ENCODE measurements at places on chromosomes 16 and 17. TPM values are rescaled to one million over a fixed set of nuclear protein-coding genes. Genes with fewer than 3 reads are reported as not detected.

The ETV4 gene
- 97.2 TPM for polyA plus RNA-seq

The CACNG4 gene
- polyA plus RNA-seq = 1.9 TPM

The CYBA gene
- polyA plus RNA-seq = 281 TPM

The GAST gene
- polyA plus RNA-seq = not detected

The SPNS1 gene
- 37.2 TPM for polyA plus RNA-seq

The SYNGR3 gene
- polyA plus RNA-seq = 45.4 TPM

The TP53TG3D gene
- not detected for polyA plus RNA-seq

The AKAP10 gene
- 16.7 TPM for polyA plus RNA-seq

The TIGD7 gene
- polyA plus RNA-seq = 3.9 TPM

The IRX3 gene
- 2.3 TPM for polyA plus RNA-seq

The DOC2A gene
- 9.8 TPM for polyA plus RNA-seq

The PPP1R27 gene
- polyA plus RNA-seq = 0.40 TPM

The RPA1 gene
- 33.7 TPM for polyA plus RNA-seq

The FOXC2 gene
- polyA plus RNA-seq = 0.14 TPM

The MC1R gene
- polyA plus RNA-seq = 0.74 TPM

The HCRT gene
- polyA plus RNA-seq = 0.70 TPM

The TSNAXIP1 gene
- 1.4 TPM for polyA plus RNA-seq

The TRIM72 gene
- polyA plus RNA-seq = 0.54 TPM

The GPR179 gene
- polyA plus RNA-seq = 0.03 TPM

The SNF8 gene
- polyA plus RNA-seq = 103 TPM

The KRT40 gene
- not detected for polyA plus RNA-seq

The RGS9 gene
- 29.6 TPM for polyA plus RNA-seq

The BRICD5 gene
- 4.8 TPM for polyA plus RNA-seq

The SLFN11 gene
- 0.19 TPM for polyA plus RNA-seq

The KRTAP3-2 gene
- not detected for polyA plus RNA-seq

The ADAD2 gene
- 1.6 TPM for polyA plus RNA-seq

The SLC47A2 gene
- polyA plus RNA-seq = not detected

The HEATR9 gene
- not detected for polyA plus RNA-seq

The MAPK8IP3 gene
- 11.3 TPM for polyA plus RNA-seq

The CTRL gene
- polyA plus RNA-seq = 12.8 TPM

The ZNF624 gene
- polyA plus RNA-seq = 2.7 TPM

The C1QTNF1 gene
- 1.1 TPM for polyA plus RNA-seq

The GLTPD2 gene
- polyA plus RNA-seq = 0.33 TPM

The CLEC3A gene
- polyA plus RNA-seq = not detected

The CD300LB gene
- polyA plus RNA-seq = not detected

The RPRML gene
- polyA plus RNA-seq = 3.4 TPM

The KRTAP2-1 gene
- not detected for polyA plus RNA-seq

The CCL14 gene
- polyA plus RNA-seq = not detected

The EPOP gene
- 0.42 TPM for polyA plus RNA-seq

The USH1G gene
- 0.28 TPM for polyA plus RNA-seq

The MYH13 gene
- not detected for polyA plus RNA-seq

Measured in GM23338 (cell line).